Esophagus muscularis mucosa (tissue), 4 donors: ENCODE measurements at places on chromosomes 16 and 17. TPM values are rescaled to one million over a fixed set of nuclear protein-coding genes. Genes with fewer than 3 reads are reported as not detected.

SMPD3 gene
- total RNA-seq, result 0.42 TPM

RUSF1 gene
- total RNA-seq, result 51.3 TPM

CA7 gene
- not detected for total RNA-seq

- DNase-seq, result no peak
These were observed 387.1 kb downstream of the HS3ST4 start for GRCh38 chr16:26078716-26079355.

GRCh38 chr17:45867171-45867570 lies 22.5 kb downstream of the SPPL2C start:
- DNase-seq, result no peak
